Motor neuron (in vitro differentiated cells): ENCODE measurements at places on chromosomes 5 and 9.

- ATAC-seq: no peak
Measured at GRCh38 chr9:86097510-86098224, 1.7 kb downstream of the GOLM1 start.

DNA sequence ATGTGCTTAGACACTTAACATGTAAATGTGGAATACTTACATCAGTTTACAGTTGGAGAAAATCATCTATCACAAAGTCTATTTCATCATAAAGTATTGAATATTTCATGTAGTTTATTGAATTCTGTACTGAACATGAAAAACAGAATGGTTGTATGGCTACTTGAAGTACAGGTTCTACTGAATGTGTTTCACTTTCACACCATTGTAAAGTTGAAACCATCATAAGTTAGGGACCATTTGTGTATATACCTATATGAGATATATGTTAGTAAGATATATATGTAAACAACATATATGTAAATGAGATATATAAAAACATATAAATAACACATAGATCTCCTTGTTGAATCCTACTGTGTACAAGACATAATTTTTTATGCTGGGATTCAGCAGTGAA, 63.0 kb upstream of the TAF11L2 start:
- no peak for ATAC-seq

GRCh38 chr5:110838961-110839360, 100.2 kb downstream of the SLC25A46 start:
- ATAC-seq: no peak

DNA sequence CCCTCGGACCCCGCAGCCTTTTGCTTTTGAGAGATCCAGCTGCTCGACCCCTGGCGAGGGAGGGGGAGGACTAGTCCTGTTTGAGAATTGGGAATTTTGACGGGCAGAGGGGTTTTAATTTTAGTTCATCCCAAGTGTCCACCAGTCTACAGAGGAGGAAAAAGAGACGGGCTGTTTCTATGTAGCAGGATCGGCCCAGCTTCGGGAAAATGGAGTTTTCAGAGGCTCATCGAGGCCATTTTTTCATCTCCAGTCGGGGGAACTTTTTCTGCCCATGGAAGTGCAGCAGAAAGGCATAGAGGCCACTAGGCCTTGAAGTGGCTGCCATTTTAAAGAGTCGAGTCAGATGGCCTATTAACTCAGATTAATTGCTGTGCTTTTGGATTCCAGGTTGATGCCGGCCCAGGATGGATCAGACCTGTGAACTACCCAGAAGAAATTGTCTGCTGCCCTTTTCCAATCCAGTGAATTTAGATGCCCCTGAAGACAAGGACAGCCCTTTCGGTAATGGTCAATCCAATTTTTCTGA, 1.2 kb downstream of the NSD1 start:
- no peak for ATAC-seq

- no peak for ATAC-seq
Measured at GRCh38 chr9:82457891-82458290, 469.3 kb downstream of the SPATA31D1 start.

DNA sequence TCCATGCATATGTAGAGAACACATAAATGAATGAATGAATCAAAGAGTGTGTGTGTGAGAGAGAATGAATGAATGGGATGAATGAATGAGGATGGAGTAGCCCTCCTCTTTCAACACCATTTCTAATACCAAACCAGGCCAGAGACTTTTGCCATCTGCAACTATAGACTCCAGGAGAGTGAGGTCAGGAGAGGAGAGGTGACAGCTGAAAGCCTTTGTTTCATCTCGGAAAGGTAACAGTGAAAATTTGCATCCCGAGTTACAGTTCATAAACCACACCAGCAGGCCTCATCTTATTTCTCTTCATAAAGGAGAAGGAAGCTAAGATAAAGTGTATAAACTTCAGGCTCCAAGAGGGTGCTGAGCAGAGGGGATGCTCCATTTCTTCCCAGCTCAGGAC, 255.3 kb upstream of the KLF4 start:
- ATAC-seq: no peak

DNA sequence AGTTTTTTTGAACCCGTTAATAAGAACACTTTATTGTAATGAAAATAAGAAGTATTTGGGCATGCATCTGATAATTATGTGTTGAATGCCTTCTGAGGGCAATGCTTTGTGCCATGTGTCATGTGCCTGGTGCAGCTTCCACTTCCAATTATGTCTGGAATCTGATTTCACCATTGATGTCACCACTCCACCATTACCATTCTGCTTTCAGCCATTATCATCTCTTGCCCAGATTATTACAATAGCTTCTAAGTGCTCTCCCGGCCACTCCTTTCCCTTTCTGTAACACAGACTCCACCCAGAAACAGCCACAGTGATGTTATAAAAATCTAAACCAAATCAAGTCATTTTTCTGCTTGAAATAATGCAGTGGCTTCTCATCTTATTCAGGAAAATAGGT, 171.7 kb downstream of the C9orf152 start:
- no peak for ATAC-seq

DNA sequence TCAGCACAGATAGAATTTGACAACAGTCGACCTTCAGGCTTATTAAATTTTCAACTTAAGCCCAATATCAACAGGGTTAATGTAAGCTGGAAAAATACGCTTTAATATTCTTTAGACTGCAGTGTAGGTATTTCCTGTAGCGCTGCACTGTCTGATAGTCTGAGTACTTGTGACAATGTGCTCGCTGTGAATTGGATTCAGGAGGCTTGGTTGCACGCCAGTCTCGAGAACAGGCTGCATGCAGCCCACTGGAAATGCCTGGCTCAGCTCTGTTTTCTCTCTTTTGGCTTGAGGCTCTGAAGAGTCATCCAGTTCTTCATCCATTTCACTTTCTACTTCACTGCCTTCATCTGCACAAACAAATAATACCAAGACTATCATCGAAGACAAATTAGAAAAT, 300.9 kb downstream of the RFX3 start:
- ATAC-seq: no peak

GRCh38 chr5:116685069-116685468, 110.4 kb upstream of the SEMA6A start:
- no peak for ATAC-seq

DNA sequence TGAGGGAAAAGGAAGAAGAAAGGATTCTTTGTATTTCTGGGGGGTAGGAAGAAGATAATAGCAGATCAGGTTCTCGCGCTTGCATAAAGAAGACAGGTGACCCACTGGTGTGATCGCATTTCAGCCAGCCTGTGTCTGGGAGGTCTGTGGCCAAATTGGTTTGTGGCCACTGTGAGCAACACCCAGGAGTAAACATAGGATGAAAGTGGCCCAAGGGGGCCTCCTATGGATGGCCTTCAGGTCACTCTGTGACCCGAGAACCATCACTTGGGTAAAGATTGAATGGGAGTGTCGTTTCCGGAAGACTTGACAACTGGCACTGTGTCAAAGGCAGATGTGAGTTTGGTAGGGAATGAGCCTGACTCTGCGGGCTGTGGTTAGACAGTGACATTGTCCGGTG, 34.2 kb downstream of the RAI14 start:
- ATAC-seq: no peak

- no peak for ATAC-seq
Measured at GRCh38 chr5:133468596-133468995, 143.7 kb downstream of the FSTL4 start.

- ATAC-seq: no peak
Measured at GRCh38 chr5:67725604-67726003, 490.0 kb upstream of the PIK3R1 start.

DNA sequence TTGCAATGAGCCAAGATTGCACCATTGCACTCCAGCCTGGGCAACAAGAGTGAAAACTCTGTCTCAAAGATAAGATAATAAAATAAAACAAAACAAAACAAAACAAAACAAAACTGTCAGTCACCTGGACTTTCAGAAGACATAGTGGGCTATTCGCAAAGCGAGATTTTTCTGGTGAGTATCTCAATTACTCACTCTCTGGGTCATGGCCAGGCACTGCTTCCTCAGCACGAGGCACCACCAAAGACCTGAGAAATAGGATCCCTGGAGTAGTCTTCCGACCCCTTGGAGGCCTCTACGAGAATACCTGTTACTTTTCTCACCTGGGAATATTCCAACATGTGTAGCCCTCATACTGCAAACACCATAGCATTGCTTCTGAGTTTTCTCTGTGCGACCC, 201.7 kb upstream of the ZNF618 start:
- ATAC-seq: no peak

DNA sequence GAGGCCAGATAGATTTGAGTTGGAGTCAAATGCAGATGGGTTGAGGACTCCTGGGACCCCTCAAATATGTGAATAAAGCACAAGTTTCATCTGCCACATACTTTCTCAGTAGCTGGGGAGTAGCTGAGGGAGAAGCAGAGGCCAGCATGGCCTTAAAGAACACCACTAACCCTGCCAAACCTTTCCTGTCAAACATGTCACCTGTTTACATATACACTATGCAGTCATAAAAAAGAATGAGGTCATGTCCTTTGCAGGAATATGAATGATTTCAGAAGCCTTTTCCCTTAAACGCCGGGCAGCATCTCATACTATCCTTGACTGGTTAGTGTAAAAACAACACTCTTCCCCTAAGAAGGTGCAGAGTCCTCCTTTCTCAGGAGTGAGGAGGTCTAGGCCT, 25.2 kb upstream of the HSD17B4 start:
- ATAC-seq: no peak

DNA sequence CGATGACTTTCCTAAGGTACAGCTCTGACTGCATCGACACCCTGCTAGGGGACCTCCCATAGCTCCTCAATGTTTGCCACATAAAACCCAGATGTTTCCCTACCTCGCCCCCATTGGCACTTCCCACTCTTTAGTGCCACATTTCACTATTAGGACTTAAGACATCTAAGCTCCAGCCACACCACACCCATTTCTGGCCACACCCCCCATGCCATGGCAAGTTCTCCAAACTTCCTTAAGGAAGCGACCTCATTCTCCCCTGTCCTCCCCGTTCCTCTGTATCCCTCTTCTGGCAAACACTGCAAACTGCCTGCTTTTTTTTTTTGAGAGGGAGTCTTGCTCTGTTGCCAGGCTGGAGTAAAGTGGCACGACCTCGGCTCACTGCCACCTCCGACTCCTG, 62.9 kb downstream of the USP20 start:
- ATAC-seq: peak; percentile 66

GRCh38 chr9:129866394-129867135, 31.3 kb downstream of the USP20 start:
- no peak for ATAC-seq

DNA sequence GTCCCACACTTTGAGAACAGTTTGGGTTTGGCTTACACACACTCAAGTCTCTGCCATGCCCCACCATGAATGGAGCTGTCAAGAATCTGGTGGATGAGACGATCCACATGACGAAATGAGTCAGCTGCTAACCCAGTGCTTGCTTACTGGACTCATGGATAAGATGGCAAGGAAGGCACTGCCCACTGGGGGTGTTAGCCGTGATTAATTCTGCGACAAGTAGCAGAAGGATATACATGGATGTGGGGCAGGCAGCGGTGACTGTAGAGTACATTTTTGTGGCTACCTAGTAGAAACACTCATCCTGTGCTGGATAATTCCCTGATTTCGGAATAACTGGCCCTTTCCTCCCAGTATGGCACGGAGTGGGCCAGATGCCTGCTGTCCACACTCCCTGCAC, 77.5 kb downstream of the SPATA31C2 start:
- no peak for ATAC-seq

DNA sequence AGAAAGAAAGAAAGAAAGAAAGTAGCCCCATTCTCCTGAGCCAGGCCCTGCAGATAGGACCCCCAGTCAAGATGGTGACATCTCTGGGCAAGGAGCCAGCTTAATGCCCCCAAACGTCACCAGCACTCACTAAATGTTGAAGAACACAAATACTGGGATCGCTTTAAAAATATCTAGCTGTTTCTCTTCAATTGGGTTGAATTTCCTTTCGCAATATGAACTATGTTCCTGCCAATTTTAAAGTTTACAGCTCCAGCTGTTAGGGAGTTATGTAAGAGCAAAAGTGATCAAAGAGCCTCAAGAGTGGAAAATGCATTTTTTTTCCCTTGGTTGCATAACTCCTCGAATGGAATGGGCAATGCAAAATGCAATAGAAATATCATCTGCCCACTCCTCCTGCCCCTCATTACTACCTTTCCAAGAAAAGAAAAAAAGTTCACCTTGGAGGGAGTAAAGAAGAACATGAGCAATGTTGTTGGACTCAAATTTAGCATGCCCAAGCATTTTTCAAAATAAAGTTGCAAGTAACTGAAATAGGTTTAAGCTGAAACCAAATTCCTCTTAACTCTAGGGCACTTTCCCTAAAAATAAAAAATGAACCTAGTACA, 244.2 kb upstream of the PIK3R1 start:
- ATAC-seq: no peak

DNA sequence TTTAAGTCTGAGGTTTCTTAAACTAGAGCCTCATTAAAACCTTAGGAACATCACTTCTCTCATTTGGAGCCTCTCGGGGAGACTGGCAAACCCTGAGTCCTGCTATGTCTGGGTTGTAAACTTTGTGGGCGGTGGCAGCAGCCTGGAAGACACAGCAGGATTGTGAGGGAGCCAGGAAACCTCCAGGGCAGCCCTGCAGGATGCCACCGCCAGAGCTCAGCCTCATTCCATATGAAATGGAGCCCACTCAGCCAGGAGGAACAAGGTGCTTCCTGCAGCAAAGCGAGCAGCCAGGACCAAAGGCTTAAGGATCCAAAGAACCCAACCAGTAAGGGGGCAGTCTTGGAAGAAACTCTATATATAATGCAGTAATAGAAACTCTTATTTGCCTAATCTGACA, 37.9 kb upstream of the IDNK start:
- ATAC-seq: no peak

- ATAC-seq: peak; percentile 66
Measured at GRCh38 chr9:35675732-35676392, 2.1 kb downstream of the CA9 start.

DNA sequence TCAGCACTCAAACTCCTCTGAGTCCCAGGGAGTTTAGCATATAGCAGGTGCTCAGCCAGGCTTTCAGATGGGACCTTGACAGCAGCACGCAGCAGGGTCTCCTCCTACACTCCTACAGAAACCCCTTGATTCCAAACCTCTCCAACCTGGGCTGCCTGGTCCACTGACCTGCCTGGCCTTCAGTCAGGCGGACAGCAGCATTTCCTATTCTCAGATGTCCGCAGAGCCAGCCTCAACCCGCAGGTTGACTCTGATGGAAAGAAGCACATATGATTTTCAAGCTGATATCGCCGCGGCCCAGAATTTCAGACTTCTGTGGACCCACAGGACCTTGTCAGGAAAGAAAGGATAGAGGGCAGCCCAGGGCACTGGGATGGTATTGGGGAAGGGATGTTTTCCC, 5.3 kb upstream of the SLC25A48 start:
- no peak for ATAC-seq

DNA sequence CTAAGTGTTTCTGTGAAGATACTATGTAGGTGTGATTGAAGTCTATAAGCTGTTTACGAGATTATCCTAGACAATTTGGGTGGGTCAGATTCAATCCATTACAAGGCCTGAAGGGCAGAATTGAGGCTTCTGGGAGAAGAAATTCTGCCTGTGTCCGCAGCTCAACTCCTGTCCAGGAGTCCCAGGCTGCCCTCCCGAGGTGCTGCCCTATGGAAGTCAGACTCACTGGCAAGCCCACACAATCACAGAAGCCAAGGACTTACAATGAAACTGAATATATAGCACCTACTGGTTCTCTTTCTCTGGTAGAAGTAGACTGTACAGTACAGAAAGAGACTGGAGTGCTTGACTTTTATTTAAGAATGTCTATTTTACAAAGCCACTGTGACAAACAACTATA, 74.5 kb downstream of the EPB41L4A start:
- no peak for ATAC-seq
